KBM-7 (cell line): ENCODE measurements at places on chromosomes 5 and 9.

DNA sequence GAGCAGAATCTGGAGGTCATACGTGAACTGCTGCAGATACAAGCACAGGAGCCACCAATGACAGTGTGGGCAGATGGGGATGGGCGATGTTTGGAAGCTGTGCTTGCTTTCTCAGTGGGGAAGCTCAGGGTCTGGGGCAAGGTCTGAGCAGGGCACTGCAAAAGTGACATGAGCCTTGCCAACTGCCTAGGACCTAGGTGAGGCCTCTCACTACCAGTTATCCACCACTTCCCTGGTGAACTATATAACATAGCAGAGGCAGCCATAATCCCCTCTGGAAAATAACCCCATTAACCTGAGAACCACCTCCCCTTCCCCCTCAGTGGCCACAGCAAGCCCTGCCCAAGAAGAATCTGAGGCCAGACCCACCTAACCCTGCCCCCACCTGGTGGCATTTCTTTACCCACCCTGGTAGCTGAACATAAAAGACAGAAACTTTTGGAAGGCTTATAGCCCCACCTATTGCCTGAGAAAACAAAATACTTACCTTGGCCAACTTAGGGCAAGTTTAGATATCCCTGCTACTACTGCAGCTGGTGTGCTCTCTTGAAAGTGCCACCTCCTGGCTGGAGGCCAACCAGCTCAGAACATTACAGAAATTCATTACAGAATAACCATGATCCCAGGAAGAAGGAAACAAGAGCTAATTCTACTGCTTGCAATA is 18.8 kb upstream of the SPEF2 start:
- DNase-seq: no peak

- DNase-seq: no peak
Observed at GRCh38 chr9:92496396-92497176, 14.3 kb upstream of the ASPN start.

- DNase-seq: no peak
Observed at GRCh38 chr5:34627794-34628193, 28.3 kb upstream of the RAI14 start.

DNA sequence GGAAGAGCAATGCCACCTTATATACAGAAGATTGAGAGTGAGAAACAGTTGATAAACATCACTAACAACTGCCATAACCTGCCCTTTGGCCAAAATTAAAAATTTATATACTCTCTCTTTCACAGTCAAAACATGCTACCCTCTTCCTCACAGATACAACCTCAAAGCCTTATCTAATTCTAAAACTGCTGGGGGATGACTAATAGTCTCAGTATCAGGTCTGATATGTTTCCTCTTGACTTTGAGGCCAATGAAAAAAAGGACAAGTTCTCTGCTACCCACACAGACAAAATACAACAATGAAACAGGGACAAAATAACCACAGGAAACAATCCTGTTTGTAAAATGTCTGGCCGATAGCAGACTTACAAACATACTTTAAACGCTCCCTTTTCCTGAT is 485.6 kb upstream of the NUDT12 start:
- DNase-seq: no peak

DNA sequence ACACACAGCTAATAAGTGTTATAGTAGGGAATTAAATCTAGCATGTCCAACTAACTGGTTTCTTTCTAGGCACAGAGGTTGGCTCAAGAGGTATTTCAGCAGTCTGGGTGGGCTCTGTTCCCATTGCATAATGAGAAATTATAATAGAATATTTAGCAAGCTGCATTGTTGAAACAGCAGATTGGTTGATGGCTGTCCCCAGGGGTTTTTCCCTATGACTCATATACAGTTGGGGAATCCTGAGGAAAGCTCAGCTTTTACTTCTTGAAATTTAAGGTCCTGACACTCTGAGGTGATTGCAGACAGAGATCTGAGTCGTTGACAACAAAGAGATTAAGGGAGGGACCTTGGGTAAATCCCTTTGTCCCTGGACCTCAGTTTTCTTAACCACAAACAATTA is 38.3 kb upstream of the TNFSF8 start:
- DNase-seq: no peak

- no peak for DNase-seq
Observed at GRCh38 chr5:98785244-98785643, 11.8 kb downstream of the RGMB start.

DNA sequence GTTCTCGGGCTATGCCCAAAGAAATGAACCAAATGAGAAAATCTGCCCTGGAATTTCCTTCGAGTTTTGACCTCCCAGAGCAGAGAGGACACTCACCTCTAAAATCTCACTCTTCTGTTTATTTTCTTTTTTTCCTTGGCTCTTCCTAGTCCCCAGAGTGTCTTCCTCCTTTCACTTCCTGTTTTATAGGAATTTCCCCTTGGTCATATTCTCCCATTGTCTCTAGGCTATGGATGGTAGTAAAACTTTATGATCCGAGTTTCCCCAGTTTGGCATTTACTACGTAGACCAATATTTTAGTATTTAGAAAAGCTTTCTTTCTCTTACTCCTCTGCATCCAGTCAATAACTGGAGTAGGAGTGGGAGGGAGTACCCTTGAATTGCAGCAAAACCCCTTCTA is 354.5 kb upstream of the ZNF608 start:
- DNase-seq: no peak

- DNase-seq: peak; percentile 17
Observed at GRCh38 chr5:25119650-25120049, 474.9 kb upstream of the CDH10 start.

DNA sequence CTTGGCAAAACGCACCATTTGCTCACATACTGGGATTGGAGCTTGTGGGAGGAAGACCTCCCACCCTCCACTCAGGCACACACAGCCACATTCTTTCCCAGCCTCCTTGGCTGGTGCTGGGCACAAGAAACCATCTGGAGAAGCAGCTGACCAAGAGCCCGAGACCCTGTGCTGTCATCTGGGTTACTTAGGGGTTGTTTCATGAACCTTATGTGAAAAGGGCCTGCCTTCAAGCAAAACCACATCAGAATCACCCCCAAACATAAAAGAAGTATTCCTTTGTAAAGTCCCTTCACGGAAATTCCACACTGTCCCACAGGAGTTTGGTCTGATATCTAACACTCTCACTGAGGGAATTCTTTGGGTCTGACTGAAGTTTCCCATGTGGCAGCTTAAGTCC is 172.1 kb downstream of the NR3C1 start:
- DNase-seq: no peak

DNA sequence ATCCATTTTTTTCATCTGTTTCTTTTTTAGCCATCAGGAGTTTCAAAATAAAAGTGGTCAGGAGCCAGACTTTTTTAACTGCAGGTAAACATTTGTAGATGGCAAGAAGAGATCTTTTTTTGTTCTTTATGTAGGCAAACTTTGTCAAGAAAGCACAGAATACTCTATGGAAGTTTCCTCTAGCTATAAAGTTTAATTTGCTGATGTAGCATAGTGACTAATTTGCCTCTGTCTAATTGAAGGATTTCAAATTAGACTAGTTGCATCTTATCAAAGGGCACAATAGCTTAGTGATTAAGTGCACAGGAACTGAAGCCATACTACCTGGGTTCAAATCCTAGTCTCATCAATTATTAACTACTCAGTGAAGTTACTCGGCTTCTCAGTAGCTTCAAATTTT is 22.0 kb downstream of the FGF10 start:
- no peak for DNase-seq

DNA sequence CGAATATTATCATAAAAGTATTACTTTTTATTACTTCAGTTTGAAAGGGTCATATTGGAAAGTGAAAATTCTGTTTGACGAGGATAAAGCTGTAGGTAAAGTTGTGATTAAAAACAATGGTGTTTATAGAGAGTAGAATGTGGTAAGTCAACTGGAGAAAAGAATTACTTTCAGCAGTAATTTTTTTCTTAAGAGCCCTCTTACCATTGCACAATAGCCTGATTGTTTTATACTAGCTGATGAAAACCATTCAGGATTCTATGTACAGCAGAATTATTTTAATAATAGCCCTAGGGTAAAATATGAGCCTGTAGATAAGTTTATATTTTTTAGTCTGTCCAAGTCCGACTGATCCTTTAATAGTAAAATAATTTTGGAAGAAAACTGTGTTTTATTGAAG is 16.6 kb downstream of the CDC42SE2 start:
- DNase-seq: no peak

DNA sequence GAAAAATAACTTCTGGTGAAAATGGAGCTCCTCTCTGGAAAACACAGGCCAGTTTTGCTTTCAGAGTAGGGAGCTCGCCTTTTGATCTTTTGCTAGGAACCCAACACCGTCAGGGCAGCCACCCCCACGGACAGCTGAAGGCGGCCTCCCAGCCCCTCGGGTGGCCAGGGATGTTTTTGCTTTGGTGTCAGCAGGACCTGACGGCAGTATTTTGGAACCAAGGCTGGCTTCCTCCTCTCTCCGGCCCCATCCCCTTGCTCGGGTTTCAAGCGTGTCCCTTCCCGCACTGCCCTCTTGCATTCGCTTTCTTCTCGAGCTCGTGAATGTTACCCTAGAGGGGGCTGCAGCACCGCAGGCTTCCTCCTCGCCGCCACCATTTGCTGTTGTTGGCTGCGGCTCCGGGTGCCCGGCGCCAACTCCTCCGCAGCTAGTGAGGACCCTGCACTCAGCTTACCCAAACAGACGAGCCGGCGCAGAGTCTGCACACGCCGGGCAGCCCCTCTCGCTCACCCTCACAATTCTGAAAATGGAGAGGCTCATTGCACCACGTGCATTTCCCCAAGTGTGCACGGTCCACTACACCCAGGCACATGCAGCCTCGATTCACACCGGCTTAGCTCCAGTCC is 35.5 kb upstream of the ADAMTSL1 start:
- DNase-seq: no peak

- no peak for DNase-seq
Observed at GRCh38 chr5:171573451-171574225, 154.2 kb downstream of the FGF18 start.

DNA sequence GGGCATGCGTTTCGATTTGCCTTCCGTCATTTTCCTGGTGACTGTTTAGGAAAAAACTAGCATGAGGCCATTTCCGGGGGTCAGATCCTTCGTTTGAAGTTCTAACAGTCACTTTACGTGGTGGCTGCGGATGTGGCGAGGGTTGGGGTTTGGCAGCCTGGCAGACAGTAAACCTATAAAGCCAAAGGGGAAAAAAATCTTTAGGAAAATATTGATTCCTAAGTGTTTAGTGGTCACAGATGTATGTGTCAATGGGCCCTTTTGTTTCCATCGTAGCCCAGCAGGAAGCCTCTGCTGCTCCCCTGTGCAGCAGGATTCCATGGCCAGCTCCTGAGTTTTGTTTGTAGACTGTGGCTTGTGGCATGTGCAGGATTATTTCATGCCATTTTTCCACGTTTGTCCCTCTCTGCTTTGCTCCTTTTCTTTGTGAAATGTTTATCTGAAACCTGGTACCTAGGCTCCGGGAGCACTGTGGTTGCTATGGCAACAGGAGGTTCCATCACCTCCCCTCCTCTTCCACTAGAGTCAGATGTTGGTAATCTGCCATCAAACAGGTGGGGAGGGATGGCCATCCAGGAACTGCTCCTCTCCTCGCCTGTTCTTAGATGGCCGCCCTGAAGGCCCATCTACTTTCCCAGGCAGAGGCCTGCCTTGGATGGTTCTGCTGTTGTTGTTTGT is 202.3 kb downstream of the AOPEP start:
- no peak for DNase-seq

DNA sequence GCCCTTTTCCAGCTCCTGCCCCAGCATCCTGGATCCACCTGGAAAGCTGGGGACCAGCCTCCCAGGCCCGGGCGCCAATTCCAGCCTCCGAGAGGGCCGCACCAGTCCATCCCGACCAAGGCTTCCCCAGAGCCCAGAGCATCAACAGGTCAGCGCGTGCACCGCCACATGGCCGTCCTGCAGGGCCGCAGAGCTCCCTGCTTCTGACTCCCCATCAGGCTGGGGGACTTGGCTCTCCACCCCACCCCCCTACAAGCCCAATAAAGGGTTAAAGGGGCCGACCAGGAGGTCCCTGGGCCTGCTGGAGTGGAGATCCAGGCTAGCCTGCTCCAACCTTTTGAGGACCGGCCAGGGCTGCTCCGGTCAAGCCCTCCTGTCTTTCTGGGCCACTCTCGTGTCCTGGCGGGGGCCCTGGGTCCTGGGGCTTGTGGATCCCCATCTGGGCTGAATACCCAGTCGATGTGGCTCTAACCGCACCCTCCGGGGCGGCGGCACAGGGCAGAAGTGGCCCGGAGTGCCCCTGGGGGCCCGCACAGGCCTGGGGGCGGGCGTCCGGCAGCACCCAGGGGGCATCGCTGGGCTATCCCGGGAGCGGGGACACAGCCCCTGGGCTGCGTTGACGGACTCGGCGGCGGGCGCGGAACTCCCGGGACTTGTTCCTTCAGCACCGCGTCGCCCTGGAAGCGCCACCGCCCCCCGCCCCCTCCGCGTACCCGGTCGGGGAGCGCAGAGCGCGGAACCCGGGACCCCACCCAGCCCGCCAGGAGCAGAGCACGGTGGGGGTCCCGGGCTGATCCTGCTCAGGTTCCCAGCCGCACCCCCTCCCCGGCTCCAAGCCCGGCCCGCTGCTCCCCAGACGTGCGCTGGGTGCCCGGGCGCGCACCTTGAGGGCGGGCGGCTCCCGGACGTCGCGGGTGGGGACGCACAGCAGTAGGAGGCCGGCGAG is 590 bp downstream of the ENTPD2 start:
- DNase-seq: no peak

DNA sequence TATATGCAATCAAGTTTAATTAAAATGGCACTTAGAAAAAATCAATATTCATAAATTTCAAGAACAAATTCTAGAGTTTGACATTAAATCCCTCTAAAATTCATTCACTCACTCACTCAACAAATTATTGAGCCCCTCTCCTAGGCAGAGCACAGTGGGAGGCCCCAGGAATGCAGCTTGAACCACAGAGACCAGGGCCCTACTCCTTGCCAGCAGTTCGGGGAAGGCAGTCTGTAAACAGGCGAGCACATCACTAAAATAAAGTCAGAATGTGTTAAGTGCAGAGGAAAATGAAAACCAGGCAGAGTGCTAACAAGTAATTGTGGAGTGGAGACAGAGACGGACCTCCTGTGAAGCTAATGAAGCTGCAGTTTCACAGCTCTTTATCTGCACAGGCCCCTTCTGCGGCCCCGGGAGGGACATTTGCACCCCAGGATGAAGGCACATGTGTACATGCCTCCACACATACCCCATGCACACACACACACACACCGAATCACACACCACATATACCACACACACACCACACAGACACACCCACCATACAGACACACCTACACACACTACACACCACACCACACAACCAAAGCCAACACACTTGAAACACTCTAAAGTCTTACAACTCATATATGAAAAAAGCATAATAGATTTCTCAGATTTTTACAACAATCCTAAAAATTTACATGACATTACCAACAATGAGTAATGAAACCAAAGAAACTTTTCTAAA is 40.5 kb downstream of the BHMT start:
- no peak for DNase-seq

- DNase-seq: no peak
Observed at GRCh38 chr5:123094237-123094918, 5.3 kb downstream of the PRDM6 start.
